ENCODE measurements at places on chromosomes 3 and 15. TPM values are rescaled to one million over a fixed set of nuclear protein-coding genes. Genes with fewer than 3 reads are reported as not detected.

DNA sequence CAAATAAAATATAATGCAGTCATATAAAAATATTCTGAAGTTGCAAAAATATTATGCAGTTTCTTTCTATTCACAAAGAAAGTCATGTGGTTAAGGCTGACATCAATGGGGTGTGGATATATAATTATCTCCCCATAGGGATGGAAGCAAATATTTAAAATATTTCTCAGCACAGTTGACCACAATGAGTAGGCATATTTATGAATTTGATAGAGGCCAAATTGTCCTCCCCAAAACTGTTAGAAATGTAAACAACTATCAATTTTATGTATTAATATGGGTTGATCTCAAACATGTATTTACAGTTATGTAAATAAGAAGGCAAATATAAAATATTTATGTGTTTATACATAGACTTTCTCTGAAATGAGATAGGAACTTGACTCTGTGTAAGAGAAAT, 246.0 kb upstream of the CBLB start:
- no peak for DNase-seq

DNA sequence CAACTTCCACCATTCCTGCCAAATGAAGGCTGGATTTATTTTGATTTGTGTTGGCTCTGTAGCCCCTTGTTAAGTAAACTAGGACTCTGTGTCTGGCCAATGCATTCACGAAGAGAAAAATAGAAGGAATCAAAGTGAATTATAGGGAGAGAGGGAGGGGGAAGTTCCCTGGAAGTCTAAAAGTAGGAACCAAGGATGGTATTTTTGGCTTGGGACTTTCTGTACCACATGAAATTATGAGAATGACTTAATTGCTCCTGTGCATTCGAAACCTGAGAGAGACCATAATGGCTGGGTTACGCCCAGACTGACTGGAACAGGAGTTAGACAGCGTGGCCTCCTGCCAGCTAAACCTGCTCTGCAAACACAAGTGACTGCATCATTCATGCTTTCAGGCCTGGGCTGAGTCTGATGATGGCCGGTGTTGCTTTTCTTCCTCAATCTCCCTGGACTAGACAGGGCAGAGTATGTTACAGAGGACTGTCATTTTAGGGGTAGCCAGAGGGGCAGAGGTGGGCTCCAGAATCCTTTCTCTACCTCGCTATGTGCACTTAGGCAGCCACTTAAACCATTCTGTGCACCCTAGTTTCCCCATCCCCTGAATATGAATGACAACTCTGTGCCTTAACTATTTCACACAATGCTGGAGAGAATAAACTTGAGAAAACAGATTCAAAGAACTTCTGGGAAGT, 58.9 kb downstream of the MYO1E start:
- no peak for DNase-seq

- peak; percentile 13 for DNase-seq
These were observed 25.6 kb downstream of the TIGIT start for GRCh38 chr3:114319453-114319852.

DNA sequence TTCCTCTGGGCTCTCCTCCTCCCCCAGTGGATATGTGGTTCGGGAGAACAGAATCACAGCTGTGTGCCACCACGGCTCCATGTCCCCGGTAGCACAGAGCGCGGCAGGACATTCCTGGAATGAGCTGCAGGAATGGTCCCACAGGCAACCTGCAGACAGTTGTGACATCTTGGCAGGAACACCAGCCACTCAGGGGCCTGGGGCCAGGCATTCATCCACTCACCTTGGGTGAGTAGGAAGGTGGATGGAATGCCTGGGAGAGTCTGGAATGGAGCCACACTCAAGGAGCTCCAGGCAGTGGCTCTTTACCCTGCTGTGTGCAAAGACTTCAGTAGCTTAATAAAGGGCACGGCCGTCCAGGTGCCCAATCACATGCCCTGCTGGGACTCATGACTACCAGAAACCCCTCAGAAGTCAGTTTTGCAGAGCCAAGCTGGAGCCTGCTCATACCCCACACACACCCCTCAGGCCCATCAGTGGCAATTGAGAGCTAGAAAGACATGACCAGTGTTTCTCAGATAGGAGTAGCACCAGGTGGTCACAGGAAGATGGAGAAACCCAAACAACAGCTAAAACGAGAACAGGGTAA, 117.3 kb upstream of the PRR20G start:
- no peak for DNase-seq

PLA1A gene
- total RNA-seq = not detected

- no peak for DNase-seq
These were observed 606.7 kb upstream of the MDFIC2 start for GRCh38 chr3:70919091-70919490.

DNA sequence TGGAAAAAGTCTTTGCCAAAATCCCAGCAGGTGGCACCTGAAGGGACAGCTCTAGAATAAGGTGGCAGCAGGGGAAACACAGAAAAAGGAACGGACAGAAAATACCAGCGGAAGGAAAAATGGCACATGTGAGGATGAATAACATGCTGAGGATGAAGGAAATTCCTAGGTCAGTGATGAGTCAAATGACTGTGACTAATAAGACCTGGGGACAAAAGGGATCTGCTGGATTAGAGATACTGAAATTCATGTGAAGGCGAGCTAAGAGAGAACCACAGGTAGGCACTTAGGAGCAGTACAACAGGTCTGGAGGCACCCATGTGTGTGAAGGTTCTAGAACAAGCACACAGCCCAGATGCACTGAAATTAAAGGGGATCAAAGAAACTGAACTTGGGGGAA, 482.5 kb downstream of the FOXP1 start:
- peak; percentile 61 for DNase-seq

ACTC1 gene
- not detected for total RNA-seq

GABRA5 gene
- total RNA-seq = not detected

- no peak for DNase-seq
These were observed 16.1 kb downstream of the ZNF80 start for GRCh38 chr3:114221165-114221880.

TRPC1 gene
- total RNA-seq = 5.9 TPM

TMA7 gene
- 306 TPM for total RNA-seq

DNA sequence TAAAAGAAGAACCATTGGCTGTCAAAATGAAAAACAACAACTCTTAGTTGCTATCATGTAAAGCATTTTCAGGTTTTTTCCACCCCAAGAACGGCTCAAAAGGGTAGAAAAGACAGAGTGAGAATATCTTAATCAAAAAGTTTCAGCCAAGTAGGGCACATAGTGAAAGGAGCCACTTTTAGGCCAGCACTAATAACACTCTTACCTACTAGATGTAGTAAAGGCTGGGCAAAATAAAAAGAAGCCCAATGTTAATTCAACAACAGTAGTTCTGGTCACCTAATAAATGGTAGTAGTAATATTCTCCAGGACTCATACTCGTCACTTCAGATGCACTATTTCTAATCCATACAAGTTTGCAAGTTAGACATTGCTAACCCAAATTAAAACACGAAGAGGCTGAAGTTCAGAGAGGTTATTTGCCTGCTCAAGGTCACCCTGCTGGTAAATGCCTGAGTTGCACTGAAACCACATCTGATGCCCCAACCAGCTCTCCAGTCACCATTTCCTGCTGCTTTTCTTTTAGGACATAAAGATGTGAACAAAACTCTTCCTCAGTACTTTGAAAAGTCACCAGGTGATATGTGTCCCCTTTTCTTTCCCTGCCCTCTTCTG, 7.5 kb downstream of the GOLIM4 start:
- no peak for DNase-seq

- DNase-seq = no peak
These were observed 58.9 kb downstream of the GTF2E1 start for GRCh38 chr3:120801484-120801883.

NTRK3 gene
- not detected for total RNA-seq

GPR156 gene
- 0.27 TPM for total RNA-seq

GRCh38 chr15:91471468-91471867, 371.4 kb downstream of the SV2B start:
- no peak for DNase-seq

GRCh38 chr15:33309602-33310276, 1.0 kb upstream of the RYR3 start:
- no peak for DNase-seq

NMNAT3 gene
- total RNA-seq = 0.60 TPM

CCR3 gene
- not detected for total RNA-seq

DNA sequence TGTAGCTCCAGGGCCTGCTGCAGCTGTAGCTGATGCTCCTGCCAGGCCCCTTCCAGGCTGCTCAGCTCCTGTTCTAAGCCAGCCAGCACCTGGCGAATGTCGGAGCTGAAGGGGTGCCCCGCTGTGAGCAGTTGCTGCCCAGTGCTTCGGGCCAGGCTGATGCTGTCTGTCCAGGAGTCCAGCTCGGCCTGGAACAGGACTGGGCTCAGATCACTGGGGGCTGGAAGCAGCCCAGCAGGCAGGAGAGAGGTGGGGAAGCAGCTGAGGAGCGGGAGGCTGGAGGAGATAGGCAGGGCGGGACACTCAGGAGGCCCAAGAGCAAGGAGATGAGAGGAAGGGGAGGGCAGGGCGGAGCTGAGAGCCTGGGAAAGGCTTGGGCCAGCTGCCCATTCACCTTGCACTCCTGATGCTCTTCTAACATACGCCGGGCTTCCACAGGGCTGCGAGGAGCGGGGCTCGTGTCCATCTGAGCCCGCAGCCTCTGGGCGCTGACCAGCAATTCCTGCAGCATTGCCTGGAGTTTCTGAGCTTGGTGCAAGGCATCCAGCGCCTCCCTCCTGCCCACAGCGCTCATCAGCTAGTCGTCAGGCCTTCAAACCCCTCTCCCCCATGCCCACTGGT, 23.2 kb downstream of the PLA2G4B start:
- no peak for DNase-seq

CDHR4 gene
- total RNA-seq = not detected

DNA sequence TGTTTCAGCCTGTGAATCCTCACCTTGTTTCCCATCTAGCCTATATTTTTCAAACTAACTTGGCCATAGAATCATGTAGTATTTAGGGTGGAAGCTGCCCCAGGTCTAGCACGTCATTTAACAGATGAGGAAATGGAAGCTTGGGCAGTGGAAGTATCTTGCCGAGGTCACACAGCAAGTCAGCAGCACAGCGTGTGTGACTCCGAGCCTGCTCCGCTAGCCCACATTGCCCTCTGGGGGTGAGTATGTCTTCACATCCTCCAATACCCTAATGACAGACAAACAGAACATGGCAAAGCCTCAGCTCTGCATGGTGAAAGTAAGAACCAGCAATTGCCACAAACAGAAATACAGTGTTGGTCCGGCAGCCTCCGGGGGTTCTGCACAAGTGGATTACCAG, 2.2 kb upstream of the CCR5 start:
- DNase-seq = no peak

DNA sequence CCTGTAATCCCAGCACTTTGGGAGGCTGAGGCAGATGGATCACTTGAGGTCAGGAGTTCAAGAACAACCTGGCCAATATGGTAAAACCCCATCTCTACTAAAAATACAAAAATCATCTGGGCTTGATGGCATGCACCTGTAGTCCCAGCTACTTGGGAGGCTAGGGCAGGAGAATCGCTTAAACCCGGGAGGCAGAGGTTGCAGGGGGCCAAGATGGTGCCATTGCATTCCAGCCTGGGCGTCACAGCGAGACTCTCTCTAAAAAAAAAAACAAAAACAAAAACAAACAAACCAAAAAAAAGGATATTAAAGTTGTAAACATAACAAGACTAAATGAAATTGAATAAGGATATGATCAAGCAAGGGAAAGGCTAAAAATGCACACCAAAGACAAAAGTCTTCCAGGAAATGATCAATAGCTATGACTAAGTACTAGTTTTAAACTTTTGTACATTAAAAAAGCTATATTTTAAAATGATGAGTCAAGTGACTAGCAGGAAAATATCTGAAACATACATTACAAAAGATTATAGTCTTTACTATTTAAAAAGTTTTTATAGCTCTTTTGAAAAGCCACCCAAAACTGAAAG, 28.6 kb downstream of the KLHL6 start:
- DNase-seq = peak; percentile 28

GRCh38 chr15:99092554-99093172, 12.2 kb upstream of the SYNM start:
- DNase-seq = no peak

DNA sequence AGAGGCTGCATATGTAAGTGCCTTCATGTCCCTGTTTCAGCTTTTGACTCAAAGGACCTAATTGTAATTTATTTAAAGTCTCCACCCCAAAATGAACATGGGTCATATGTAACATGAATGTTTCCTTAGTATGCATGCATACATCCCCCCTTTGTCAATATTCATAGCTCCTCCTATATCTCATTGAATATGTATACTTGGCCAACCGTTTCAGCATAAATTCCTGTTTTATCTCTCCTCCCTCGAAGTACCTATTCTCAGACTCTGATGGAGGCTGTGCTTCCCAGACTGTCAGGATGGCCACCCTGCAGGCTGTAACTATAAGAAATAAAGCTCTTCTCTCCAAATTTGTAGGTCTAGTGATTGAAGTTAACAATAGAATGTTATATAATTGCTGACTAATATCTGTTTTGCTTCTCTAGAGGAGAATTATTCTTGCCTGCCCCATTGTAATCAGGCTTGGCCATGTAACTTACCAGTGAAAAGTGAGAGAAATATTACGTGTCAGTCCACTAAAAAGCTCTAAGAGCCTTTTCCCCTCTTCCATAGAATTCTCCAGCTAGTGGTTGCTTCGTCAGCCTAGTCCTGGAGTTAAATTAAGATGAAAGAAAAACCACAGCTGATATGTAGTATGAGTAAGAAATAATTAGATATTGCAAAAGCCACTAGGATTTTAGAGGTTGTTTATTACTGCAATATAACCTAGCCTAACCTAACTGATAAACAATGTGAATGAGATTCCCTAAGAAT, 245.1 kb downstream of the ZNF385D start:
- no peak for DNase-seq

SLC2A2 gene
- total RNA-seq = not detected

DNA sequence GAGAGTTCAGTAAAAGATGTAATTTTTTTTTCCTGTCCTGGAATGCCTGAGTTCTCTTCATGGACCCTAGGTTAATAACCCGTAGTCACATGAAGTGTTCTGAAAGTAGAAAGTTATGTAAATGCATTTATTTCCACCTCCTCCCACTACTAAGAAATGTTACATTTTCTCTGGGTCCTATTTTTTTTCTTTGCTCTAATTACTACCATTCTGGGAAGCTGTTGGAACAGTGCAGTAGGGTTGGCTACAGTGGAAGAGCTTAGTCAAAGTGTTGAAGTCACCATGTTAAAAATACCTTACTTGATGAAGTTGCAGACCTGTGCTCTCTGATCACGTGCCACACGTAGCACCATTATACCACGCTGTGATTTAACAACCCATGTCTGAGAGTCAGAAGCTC, 153.8 kb upstream of the TSC22D2 start:
- no peak for DNase-seq

- peak; percentile 80 for DNase-seq
These were observed 36.5 kb upstream of the SPTBN5 start for GRCh38 chr15:41930221-41930866.

Measured in endothelial cell of umbilical vein (primary cell).